ENCODE measurements at places on chromosomes 13 and 19. TPM values are rescaled to one million over a fixed set of nuclear protein-coding genes. Genes with fewer than 3 reads are reported as not detected.

GRCh38 chr13:81406639-81407292, 1065.8 kb upstream of the SPRY2 start:
- DNase-seq, result no peak

DNA sequence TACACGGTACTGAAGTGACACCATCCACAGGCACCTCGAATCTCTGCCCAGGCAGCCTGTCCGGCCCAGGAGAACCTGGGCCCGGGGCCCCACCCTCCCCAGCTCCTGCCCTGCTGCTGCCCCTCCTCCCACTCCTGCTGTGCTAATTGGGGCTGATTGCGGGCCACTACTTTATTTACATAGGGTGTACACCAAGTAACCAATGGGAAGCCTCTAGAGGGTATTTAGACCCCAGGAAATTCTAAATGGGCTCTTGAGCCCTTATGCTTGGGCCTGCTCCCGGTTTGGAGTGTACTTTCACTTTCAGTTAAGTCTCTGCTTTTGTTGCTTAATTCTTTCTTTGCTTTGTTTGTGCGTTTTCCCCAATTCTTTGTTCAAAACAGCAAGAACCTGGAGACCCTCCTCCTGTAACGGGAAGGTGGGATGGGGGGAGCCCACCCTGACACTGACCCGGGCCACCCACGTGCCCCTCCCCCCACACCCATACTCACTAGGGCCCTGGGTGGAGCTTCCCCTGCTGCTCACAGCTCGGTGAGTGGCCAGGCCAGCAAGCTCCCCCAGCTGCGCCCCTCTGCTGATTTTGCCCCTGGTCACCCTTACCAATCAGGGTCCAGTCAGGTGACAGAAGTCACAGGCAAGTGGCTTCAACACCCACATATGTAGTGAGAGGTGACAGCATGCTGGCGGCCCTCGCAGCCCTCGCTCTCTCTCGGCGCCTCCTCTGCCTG, 9.4 kb downstream of the SCGB2B2 start:
- no peak for DNase-seq

DNA sequence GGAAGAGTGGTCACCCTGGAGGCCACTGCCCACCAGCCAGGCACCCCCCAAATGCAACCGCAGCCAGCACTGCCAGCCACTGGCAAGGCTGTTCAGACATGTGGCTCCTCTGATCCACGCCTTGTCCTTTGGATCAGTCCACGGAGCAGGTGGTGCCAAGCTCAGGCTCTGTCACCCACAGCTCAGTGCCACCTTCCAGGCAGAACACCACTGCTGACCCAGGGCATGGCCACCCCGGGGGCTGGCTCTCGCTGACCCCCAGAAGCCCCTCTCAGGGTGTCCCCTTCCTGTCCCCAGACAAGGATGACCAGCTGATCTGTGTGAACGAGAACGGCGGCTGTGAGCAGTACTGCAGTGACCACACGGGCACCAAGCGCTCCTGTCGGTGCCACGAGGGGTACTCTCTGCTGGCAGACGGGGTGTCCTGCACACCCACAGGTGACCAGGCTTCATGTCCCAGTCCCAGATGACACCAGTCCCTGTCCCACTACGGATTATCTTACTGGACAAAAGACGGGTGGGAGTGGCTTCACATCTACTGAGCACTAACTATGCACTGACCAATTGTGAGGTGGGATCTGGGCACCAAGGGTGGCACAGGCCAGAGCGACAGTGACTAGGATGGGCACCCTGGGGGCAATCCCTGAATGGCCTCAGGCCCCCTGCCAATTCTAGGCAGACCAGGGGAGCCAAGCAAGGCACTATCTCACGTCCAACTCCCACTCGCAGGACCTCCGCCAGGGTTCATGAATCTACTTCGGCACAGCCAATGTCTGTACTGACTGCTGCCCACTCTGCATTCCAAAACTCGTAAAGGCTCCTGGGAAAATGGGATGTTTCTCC, 7.0 kb upstream of the F10 start:
- DNase-seq, result peak; percentile 63

- DNase-seq, result no peak
Measured at GRCh38 chr19:33580026-33580644, 41.6 kb upstream of the CHST8 start.

GRCh38 chr13:36261011-36261410, 36.6 kb downstream of the CCDC169 start:
- no peak for DNase-seq

DNA sequence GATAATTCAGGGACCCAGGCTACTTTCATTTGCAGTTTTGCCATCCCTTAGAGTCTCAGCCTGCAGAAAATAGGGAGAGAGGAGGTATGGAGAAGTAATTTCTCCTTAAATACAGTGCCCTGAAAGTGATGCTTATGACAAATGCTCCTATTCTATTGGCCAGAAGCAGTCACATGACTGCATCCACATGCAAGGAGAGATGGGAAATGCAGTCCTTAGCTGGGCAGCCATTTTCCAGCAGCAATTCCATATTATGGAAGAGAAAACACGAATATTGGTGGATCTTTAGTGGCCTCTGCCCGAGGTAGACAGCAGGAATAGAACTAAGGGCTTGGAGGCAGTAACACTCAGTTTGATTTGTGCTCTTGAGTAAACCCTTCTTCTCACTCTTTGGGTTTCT, 39.4 kb downstream of the VAV1 start:
- DNase-seq, result no peak

DNA sequence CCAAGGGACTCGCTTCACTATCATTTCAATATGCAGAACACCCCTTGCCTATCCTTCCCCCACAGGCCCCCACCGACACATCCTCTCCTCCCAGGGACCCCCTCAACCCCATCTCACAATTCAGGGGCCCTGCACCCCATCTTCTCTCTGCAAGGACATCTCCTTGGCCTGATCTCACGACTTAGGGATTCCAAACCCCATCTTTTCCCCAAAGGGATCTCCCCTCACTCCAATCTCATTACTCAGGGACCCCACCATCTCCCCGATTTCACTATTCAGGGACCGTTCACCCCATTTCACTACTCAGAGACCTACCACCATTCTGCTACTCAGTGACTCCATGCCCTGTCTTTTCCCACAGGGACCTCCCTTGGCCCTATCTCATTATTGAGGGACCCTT, 1.4 kb downstream of the MAP2K2 start:
- DNase-seq, result no peak

GRCh38 chr13:98541701-98542203, 35.2 kb downstream of the STK24 start:
- DNase-seq, result no peak

DNA sequence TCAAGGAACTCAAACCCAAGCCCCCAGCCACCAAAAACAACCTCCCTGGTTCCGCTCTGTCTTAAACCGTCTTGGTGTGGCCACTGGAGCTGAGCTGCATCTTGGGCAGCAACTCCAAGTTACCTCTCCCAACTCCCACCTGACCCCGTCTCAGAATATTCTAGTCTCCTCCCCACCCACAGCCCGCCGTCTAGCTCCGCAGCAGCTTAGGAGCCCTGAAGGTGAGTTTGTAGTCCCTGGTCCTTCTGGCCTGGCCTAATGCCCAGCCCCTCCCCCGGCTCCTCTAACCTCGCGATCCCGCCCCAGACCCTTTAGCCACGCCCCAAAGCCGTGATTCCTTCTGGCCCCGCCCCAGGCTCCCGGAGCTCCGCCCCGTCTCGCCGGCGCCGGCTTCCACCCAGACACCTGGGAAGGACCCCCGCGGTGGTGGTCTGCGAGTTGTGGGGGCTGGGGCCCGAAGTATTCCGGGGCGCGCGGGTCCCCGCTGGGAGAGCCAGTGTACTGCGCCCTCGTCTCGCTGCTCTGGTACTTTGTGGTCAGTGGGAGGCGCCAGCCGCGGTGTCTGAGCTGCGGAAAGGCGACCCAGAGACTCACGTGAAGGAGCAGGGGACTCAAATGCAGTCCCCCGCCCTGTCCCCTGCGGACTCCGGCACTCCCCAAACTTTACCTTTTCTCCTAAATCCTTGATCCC, 2.5 kb upstream of the LHB start:
- DNase-seq, result no peak

DNA sequence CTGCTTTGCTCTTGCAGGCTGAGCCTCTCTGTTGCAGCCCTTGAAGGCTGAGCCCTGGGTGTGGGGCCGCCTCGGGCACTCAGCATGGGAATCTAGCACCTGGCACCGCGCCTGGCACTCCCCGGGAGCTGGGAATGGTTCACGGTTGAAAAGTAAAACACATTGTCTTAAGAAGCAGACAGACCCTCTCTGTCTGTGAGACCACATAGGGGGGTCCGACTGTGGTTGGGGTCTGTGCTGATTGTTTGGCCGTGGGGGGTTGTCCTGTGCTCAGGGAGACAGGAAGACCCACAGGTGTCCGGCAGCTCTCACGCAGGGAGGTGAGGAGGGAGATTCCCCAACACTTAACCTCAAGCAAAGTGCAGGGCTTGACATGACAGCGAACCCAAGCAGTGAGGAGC, 64.8 kb downstream of the SOX1 start:
- no peak for DNase-seq

- DNase-seq, result no peak
Measured at GRCh38 chr19:39038098-39038497, 5.7 kb upstream of the FBXO27 start.

DNA sequence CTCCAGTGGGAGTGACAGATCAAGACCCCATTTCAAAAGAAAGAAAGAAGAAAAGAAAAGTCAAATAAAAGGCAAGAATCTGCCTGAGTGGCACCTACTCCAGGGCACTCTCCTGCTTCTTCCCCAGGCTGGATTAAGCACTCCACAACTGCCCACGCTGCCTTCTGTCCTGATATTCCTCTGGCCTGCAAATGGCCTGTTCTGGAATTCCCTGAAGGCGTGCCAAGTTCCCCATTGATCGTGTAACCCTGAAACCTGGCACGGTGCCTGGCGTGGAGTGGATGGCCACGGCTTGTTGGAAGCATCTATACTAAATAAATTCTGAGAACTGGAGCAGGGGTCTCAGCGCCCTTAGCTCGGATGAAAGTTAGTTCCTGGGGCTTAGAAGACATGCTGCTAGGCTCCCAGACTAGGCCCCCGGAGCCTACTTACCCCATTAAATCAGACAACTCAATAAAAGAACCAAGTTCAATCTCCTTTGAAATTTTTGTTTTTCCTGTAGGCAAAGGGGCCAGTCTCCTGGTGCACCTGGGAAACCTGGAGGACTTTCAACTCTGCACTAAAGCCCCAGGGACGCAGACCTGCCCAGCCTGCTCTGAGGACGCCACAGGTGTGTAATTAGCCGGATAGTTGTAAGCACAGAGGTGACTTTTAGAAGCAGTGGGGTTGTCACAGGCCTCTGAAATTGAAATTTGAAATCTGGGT, 21.9 kb downstream of the ANKRD27 start:
- DNase-seq, result no peak

DNA sequence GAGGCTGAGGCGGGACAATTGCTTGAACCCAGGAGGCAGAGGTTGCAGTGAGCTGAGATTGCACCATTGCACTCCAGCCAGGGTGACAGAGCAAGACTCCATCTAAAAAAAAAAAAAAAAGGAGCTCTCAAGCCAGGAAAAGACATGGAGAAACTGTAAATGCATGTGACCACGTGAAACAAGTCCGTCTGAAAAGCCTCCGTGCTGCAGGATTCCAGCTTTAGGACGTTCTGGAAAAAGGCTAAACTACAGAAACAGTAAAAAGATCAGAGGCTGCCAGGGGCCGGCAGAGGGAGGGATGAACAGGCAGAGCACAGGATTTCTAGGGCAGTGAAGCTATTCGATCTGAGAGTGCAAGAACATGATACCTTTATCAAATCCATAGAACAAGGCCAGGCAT, 40.7 kb upstream of the NDUFS7 start:
- no peak for DNase-seq

DNA sequence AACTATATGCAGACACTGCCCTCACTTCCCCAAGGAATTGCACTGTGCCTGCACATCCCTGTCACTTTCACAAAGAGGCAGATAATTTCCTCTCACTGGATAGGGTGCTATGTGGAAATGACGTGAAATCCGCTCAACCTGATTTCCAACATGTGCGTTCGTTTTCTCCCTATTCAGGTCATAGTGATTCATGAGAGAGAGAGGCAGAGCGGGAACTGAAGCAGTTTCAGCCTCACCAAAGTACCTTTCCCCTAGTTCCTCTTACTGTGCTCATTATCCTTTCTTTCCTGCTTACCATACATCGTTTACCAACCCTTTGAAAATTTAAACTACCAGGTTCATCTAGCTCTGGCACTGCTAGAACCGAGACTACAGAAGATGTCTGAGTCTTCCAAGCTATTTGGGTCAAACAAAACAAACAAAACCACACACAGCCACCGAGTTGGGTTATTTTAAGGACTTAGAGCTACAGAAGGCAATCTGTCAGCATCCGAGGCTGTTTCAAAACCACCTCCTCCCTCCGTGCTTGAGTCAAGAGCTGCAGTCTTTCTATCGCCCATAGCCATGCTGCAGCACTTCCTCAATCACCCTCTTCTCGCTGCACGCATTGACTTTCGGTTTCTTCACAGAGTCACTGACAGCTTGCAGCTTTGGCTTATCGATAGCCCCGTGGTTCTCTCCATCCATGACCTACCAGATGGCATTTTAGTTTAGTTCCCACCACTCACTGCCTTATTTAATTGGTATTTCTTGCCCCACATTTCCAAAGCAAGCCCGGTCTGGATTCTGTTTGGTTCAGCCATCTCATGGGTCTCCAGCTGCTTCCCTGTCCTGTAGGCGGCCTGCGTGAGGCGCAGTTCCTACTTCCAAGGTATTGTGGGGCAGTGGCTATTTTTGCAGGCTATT, 1395.8 kb downstream of the EFNB2 start:
- DNase-seq, result no peak

DNA sequence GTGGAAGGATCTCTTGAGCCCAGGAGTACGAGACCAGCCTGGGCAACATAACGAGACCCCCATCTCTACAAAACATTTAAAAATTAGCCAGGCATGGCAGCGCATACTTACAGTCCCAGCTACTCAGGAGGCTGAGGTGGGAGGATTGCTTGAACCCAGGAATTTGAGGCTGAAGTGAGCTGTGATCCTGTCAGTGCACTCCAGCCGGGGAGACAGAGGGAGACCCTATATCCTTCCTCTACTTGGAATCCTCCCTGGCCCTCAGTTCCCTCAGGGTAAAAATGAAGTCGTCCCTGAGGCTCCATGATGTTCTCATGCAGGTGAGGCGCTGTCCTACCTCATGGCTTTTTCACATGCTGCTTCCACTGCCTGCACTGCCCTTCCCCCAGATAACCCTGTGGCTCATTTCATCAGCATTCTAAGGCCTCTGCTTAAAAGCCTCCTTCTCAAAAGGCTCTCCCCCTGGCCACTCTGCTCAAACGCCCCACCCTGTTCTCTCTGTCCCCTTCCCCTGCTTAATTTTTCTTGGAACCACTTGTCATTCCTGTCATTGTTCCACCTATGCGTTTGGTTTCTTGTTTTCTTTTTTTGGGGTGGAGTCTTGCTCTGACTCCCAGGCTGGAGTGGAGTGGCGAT, 19.2 kb downstream of the DNM2 start:
- DNase-seq, result no peak

The CTXN1 gene
- 57.8 TPM for total RNA-seq

The GJA3 gene
- total RNA-seq, result 0.60 TPM

The HSD17B14 gene
- 9.4 TPM for total RNA-seq

The IZUMO2 gene
- total RNA-seq, result not detected

The FXYD3 gene
- total RNA-seq, result 157 TPM

The CBLC gene
- 37.7 TPM for total RNA-seq

The DCT gene
- total RNA-seq, result 19.7 TPM

The NCR1 gene
- not detected for total RNA-seq

All from type B pancreatic cell (in vitro differentiated cells).